Cardiac fibroblast (primary cell): ENCODE measurements at places on chromosomes 4 and X.
A peak's percentile ranks its signal among the peaks of the same experiment; 100 is the strongest.

DNA sequence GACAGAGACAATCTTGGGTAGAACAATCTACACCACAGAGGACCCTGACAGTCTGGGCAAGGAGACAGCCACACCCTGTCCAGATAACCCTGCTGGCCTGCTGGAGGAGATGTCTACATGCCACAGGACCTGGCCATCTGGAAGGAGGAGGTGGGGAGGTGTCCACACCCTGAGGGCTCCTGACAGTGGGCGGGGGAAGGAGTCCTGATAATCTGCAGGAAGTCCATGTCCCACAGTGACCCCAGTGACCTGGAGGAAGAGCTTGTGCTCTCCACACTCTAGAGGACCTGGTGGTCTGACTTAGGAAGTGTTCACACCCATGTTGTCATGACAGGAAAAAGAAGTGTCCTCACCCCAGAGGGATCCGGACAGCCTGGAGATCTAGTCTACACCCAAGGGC is 5.5 kb downstream of the SUV39H1 start:
- no peak for DNase-seq

DNA sequence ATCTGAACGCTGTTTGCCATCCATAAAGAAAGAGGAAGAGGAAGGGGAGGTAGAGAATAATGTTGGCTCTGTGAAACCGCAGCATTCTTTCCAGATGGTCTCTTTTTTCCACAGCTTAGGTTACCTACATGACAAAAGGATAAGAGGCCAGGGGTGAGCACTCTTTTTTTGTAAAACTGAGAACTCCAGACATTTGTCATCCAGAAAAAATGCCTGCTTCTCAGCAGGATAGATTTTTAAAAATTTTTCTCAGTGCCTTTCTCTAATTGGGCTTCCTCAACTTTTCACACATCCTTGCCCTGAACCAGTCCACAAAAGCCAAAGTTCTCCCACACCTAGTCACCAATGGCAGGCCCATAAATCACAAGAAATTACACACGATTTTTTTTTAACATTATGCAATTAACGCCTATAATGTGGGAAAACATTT is 158.1 kb upstream of the TENM3 start:
- peak; percentile 5 for DNase-seq

- peak; percentile 71 for DNase-seq
These were observed 136.4 kb downstream of the MAPK10 start for GRCh38 chr4:86223472-86223871.

DNA sequence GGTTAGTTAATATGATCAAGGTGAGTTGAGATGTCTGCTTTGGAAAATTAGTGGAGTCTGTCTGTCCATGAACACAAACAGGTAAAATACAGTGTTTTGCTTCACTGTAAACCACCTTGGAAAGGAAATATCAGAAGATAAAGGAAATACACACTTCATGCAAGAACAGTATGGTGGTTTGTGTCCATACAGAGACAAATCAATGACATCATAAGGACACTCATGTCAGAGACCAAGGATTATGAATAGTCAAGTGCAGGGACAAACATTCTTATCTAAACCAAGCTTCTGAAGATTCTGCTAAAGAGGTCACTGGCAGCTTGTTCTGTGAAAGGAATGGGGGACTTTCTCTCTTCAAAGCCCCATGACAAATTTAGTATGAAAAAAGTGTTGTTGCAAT is 322.9 kb upstream of the F9 start:
- DNase-seq: no peak

- peak; percentile 6 for DNase-seq
These were observed 89.6 kb downstream of the KCNIP4 start for GRCh38 chr4:21858971-21859370.

GRCh38 chr4:86720508-86721068 is 126.5 kb downstream of the PTPN13 start:
- peak; percentile 33 for DNase-seq

GRCh38 chrX:43166874-43167273 is 388.9 kb upstream of the PPP1R2C start:
- no peak for DNase-seq

GRCh38 chr4:182680234-182680653 is 236.9 kb downstream of the DCTD start:
- no peak for DNase-seq

- DNase-seq: peak; percentile 77
These were observed 8.7 kb downstream of the GUCY2F start for GRCh38 chrX:109472939-109473735.

DNA sequence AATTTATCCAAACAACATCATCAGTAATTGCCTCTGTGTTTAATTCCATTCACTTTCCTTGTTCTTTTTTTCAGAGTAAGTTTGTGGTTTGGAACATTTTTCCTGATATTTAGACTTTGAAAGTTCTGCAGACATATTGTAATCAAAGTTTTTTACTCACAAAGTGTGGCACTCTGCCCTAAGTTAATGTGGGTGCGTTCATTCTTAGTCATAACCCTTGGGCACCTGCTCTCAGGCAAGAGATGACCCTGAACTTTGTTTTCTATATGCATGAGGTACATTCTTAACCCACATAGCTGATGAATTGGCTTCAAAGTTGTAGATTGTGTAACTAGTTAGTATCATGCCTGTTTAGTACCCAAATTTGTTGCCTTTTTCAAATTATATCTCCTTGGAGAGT is 424.3 kb downstream of the GRXCR1 start:
- peak; percentile 8 for DNase-seq

- DNase-seq: no peak
These were observed 200.3 kb downstream of the STPG2 start for GRCh38 chr4:97942951-97943350.

GRCh38 chr4:151744614-151745013 is 16.2 kb downstream of the GATB start:
- DNase-seq: peak; percentile 72

- DNase-seq: no peak
These were observed 269.0 kb upstream of the CXXC4 start for GRCh38 chr4:104763554-104764222.

DNA sequence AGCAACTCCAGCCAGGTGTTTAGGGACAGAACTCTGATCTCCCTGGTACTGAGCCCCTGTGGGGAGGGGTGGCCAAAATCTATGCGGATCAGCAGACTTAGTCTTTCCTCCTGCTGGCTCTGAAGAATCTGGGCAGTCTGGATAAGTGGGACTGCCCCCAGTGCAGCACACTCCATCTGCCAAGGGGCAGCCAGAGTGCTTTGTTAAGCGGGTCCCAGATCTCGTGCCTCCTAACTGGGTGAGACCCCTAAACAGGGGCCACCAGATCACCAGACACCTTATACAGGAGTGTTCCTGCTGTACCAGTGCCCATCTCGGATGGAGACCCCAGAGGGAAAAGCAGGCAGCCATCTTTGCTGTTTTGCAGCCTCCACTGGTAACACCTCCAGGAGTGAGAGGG is 81.5 kb upstream of the IL13RA2 start:
- DNase-seq: no peak

DNA sequence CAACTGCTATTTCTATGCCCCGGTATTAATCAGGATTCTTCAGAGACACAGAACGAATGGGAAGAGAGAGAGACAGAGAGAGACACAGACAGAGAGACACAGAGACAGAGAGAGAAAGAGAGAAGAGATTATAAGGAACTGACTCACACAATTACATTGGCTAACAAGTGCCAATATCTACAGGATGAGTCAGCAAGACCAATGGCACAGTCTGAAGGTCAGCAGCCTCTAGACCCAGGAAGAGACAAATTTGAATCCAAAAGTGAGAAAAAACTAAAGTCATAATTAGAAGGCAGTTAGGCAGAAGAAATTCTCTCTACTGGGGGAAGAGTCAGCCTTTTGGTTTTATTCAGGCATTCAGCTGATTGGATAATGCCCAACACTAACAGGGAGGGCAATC is 187.3 kb downstream of the MAB21L2 start:
- peak; percentile 61 for DNase-seq

GRCh38 chr4:152052451-152053057 is 291.7 kb upstream of the GATB start:
- DNase-seq: peak; percentile 14

DNA sequence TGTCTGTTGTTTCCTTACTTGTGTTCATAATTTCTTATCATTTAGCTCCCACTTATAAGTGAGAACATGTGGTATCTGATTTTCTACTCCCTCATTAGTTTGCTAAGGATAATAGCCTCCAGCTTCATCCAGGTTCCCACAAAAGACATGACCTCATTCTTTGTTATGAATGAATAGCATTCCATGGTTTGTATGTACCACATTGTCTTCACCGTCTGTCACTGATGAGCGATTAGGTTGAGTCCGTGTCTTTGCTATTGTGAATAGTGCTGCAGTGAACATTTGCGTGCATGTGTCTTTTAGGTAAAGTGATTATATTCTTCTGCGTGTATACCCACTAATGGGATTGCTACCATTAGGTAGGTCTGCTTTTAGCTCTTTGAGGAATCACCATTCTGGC is 624.3 kb upstream of the EPHA5 start:
- DNase-seq: no peak

DNA sequence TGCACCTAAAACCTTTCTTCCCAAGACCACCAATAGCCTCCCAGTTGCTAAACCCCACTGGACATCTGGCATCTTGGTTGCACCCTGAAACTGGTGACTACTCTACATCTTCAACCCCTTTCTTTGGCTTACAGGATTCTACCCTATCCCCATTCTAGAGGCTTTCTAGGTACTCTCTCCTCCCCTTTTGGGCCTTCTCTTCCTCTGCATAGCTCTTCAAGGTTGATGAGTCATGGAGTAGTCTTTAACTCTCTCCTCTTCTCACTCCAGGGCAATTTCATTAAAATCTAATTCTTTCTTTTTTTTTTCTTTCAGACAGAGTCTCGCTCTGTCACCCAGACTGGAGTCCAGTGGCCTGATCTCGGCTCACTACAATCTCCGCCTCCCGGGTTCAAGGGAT is 16.8 kb downstream of the APOO start:
- peak; percentile 16 for DNase-seq

DNA sequence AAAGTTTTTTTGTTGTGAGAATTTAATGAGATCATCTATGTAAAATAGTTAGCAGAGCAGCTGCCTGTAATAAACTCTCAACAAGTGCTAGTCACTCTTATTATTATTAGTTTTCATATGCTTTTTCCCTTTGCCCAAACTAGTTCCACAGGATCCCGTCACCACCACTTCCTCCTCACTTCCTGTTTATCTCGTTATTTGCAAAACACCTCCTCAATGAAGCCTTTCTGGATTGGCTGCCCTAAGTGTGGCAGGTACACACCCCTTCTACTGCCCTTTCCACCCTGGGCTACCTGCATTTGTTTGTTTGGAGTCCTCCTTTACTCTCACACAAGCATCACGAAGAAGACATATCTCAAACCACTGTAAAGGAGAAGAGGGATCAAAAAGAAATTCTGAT is 54.4 kb upstream of the KLF3 start:
- no peak for DNase-seq

DNA sequence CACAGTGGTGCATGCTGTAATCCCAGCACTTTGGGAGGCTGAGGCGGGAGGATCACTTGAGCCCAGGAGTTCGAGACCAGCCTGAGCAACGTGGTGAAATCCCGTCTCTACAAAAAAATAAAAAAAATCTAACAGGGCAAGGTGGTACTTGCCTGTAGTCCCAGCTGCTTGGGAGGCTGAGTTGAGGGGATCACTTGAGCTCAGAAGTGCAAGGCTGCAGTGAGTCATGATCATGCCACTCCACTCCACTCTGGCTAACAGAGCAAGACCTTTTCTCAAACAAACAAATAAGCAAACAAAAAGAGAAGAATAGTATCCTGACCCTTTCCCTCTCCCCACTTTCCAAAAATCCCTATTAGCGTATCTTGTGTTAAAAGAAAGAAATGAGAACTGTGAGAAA is 52.7 kb downstream of the NPY1R start:
- no peak for DNase-seq

DNA sequence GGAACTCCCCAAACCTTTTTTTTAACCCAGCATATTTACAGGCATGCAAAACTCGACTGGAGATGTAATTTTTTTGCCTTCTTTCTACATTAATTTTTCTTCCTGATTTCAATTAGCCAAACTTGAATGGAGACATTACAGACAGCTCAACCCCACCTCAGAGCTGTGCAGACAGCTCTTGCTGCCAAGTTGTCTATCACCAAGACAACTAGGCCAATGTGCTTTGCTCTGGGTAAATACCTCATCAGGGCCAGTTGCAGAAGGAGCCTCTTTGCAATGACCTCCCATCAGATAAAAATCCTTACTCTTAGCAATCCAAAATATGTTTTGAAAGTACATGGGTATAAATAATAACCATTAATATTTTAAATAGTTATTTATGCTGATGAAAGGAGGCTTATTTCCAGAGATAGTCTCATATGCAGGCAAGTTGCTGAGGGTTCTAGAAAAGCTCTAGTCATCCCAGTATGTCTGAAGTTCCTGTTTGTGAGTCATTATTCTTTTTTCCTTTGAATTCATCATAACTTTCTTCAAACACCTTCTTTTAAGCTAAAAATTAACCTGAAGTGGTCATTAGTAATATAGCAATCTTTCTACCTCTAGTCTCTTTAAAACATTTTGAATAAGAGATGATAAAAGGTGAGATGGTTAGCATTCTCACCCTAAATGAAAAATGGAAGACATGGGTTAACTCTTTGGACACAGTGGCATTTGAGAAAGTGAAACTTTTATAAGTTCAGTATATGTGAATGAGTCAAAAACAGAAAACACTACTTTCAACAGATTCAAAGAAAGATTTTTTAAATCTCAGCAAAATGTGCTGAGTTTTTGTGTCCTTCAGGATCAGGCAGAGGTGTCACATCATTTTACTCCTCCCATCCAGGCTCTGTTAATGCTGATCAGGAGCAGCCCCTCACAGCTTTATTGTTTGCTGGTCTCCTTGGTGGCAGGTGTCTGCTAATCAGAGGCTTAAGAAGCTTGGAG is 475.5 kb upstream of the FGF16 start:
- DNase-seq: no peak

DNA sequence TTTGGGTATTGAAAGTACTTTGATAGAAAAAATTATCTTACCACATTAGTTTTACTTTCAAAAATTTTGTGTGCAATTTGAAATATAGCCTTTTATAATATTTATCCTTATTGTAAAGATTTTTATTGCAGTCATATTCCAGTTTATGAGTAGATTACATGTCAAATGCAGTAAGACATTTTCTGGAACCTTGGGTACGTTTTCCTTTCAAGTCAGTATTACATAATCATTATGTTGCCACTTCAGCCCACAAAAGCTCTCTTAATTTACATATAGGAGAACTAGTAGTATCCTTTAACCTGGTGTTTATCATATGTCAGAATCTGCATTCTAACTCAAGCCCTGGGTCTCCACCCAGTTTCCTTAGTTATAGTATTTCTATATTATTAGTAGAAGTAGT is 98.5 kb downstream of the CENPC start:
- DNase-seq: no peak
